SJSA1 (cell line): ENCODE measurements at places on chromosomes 11 and 22. TPM values are rescaled to one million over a fixed set of nuclear protein-coding genes. Genes with fewer than 3 reads are reported as not detected.
A peak's percentile ranks its signal among the peaks of the same experiment; 100 is the strongest.

The SCGB2A2 gene
- total RNA-seq = not detected in 2 replicates

- no peaks in the 10 kb centered on the region for H3K36me3 ChIP-seq
- H3K4me3 ChIP-seq = no peak overlapping the region
- peak; percentile 37 for DNase-seq
- H3K27ac ChIP-seq = no peak overlapping the region
- peaks cover 9% of the 10 kb centered on the region for H3K4me1 ChIP-seq
Observed at GRCh38 chr11:2289350-2289749, 12.4 kb downstream of the C11orf21 start.

DNA sequence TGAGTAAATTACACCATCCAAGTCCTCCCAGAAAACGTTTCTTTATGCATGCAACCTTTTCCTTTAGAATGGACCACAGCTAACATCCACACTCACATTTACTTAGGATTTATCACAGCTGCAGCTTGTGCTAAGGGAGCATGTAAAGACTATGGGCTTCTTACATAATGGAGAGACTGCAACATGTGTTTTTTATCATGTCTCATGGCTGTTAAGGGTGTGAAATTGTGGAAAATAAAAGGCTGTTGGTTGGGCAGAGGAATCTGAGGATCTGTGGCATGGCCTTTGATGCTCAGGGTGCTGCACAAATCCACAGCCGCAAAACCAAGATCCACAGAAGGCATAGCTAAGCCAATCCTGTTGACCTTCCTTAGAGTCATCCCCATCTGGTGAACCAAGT lies 112.0 kb upstream of the MTNR1B start:
- H3K27me3 ChIP-seq = no peaks in the 10 kb centered on the region
- no peaks in the 10 kb centered on the region for H3K36me3 ChIP-seq
- H3K27ac ChIP-seq = no peak overlapping the region
- DNase-seq = no peak
- H3K4me3 ChIP-seq = no peak overlapping the region

GRCh38 chr11:62004473-62004872 lies 37.0 kb upstream of the FTH1 start:
- H3K27ac ChIP-seq = peak overlapping the region; percentile 69
- H3K27me3 ChIP-seq = no peaks in the 10 kb centered on the region
- DNase-seq = peak; percentile 67
- no peak overlapping the region for H3K4me3 ChIP-seq
- peaks cover 43% of the 10 kb centered on the region for H3K4me1 ChIP-seq

GRCh38 chr11:113458189-113458588 lies 17.0 kb downstream of the DRD2 start:
- no peaks in the 10 kb centered on the region for H3K27me3 ChIP-seq
- peaks cover under 1% of the 10 kb centered on the region for H3K4me1 ChIP-seq
- H3K4me3 ChIP-seq = no peak overlapping the region
- no peak overlapping the region for H3K27ac ChIP-seq
- DNase-seq = no peak
- no peaks in the 10 kb centered on the region for H3K36me3 ChIP-seq

The C11orf86 gene
- total RNA-seq = not detected in 2 replicates

DNA sequence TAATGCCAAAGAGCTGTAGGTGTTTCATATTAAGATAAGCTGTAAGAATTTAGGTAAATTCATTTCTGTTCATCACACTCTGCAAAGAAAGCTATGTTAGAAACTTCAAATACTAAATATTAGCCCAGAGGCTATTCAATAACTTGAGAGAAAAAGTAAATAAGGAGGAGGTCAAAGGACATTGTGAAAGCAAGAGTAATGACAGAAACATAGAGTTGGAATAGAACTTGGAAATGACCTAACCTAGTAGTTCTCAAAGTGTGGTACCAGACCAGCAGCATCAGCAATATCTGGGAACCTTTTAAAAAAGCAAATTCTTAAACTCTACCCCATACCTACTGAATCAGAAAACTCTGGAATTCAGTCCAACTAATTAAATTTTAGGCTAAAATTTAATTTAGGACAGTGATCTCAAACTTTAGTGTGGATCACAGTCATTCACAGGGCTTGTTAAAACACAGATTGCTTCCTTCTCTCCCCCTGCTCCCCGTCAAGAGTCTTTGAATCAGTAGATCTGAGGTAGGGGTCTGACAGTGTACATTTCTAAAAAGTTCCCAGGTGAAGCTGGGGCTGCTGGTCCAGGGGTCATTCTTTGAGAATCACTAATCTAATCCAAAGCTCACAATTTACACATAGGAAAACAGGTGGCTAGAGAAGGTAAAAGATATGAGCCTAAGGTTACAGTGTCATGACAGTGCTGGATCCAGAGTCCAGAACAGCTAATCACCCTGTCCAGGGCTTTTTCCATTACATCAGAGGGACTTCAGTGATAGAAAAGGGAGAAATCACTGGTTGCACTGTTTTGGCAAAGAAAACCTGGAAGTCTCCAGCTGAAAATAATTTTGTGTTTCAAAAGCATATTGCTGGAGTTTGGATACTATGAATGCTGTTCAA lies 241.1 kb downstream of the SOX6 start:
- peaks cover 14% of the 10 kb centered on the region for H3K4me1 ChIP-seq
- H3K4me3 ChIP-seq = no peak overlapping the region
- no peaks in the 10 kb centered on the region for H3K27me3 ChIP-seq
- H3K27ac ChIP-seq = no peak overlapping the region

The SIAE gene
- total RNA-seq = 2.8 and 4.7 TPM in 2 replicates

The OR51I1 gene
- total RNA-seq = not detected in 2 replicates

The CRYBB2 gene
- 0.21 TPM in 1 of 2 replicates, not detected in the other for total RNA-seq

GRCh38 chr11:111515591-111515990 lies 1.0 kb downstream of the HOATZ start:
- H3K27me3 ChIP-seq = no peaks in the 10 kb centered on the region
- DNase-seq = no peak
- H3K36me3 ChIP-seq = no peaks in the 10 kb centered on the region
- no peak overlapping the region for H3K4me3 ChIP-seq
- H3K4me1 ChIP-seq = peaks cover 9% of the 10 kb centered on the region

The AMOTL1 gene
- 10.1 and 14.8 TPM in 2 replicates for total RNA-seq

GRCh38 chr22:19397734-19398104 lies 33.8 kb downstream of the HIRA start:
- no peak overlapping the region for H3K27ac ChIP-seq
- no peak for DNase-seq
- peaks cover 62% of the 10 kb centered on the region for H3K36me3 ChIP-seq
- H3K4me1 ChIP-seq = no peaks in the 10 kb centered on the region
- no peak overlapping the region for H3K4me3 ChIP-seq
- no peaks in the 10 kb centered on the region for H3K27me3 ChIP-seq

DNA sequence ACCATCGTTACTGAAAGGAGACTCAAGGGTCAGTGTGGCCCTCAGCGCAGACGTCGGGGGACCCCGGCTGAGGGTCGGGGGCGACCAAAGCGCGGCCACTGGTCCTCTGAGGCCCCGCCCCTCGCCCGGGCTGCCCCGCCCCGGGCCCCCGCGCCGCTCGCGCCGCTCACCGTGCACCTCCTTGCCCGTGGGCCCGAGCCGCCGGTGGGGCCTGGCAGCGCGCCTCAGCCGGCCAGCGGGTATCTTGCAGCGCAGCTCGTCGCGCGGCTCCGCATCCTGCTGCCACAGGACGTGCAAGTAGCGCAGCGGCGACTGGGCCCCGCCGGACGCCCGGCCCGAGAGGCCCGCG lies 419 bp downstream of the ANKRD54 start:
- peak overlapping the region; percentile 48 for H3K27ac ChIP-seq
- H3K27me3 ChIP-seq = no peaks in the 10 kb centered on the region
- DNase-seq = no peak

The LRRC74B gene
- not detected in 2 replicates for total RNA-seq

DNA sequence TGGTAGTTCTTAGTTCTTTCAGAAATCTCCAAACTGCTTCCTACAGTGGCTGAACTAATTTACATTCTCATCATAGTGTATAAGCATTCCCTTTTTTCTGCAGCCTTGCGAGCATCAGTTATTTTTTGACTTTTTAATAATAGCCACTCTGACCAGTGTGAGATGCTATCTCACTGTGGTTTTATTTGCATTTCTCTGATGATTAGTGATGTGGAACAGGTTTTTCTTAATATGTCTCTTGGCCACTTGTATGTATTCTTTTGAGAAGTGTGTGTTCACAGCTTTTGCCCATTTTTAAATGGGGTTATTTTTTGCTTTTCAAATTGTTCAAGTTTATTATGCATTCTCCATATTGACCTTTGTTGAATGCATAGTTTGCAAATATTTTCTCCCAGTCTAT lies 459.3 kb downstream of the NTM start:
- no peaks in the 10 kb centered on the region for H3K27me3 ChIP-seq
- no peak overlapping the region for H3K27ac ChIP-seq
- no peak overlapping the region for H3K4me3 ChIP-seq
- no peaks in the 10 kb centered on the region for H3K4me1 ChIP-seq

- DNase-seq = no peak
- H3K4me1 ChIP-seq = no peaks in the 10 kb centered on the region
- no peaks in the 10 kb centered on the region for H3K36me3 ChIP-seq
- H3K27me3 ChIP-seq = no peaks in the 10 kb centered on the region
Observed at GRCh38 chr11:17799147-17799546, 64.6 kb downstream of the KCNC1 start.

GRCh38 chr22:25748140-25748539 lies 6.2 kb downstream of the MYO18B start:
- H3K36me3 ChIP-seq = no peaks in the 10 kb centered on the region
- H3K27me3 ChIP-seq = no peaks in the 10 kb centered on the region
- no peak for DNase-seq
- H3K27ac ChIP-seq = peak overlapping the region; percentile 89

GRCh38 chr22:46446799-46447198 lies 90.6 kb downstream of the CELSR1 start:
- H3K4me3 ChIP-seq = no peak overlapping the region
- H3K36me3 ChIP-seq = no peaks in the 10 kb centered on the region
- H3K4me1 ChIP-seq = no peaks in the 10 kb centered on the region
- DNase-seq = no peak
- no peak overlapping the region for H3K27ac ChIP-seq

DNA sequence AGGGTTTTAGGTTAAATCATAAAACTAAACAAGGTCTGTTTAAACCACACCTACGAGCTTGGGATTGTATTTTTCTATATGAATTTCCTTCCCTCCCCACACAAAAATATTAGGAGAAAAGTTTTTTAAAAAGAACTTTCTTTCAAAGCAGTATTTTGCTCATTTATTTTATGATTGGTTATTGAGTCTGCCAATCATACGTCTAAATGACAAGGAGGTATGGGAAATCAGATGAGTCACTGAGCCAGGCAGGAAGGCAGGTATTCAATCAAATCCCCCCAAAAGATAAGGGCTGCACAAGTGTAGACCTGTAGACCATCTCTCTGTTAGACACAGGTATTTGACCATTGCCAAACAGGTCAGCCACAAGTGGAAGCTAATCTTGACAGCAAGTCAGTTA lies 440.1 kb upstream of the CCDC90B start:
- DNase-seq = no peak
- H3K36me3 ChIP-seq = no peaks in the 10 kb centered on the region
- H3K27ac ChIP-seq = no peak overlapping the region
- H3K4me1 ChIP-seq = no peaks in the 10 kb centered on the region
- no peaks in the 10 kb centered on the region for H3K27me3 ChIP-seq

DNA sequence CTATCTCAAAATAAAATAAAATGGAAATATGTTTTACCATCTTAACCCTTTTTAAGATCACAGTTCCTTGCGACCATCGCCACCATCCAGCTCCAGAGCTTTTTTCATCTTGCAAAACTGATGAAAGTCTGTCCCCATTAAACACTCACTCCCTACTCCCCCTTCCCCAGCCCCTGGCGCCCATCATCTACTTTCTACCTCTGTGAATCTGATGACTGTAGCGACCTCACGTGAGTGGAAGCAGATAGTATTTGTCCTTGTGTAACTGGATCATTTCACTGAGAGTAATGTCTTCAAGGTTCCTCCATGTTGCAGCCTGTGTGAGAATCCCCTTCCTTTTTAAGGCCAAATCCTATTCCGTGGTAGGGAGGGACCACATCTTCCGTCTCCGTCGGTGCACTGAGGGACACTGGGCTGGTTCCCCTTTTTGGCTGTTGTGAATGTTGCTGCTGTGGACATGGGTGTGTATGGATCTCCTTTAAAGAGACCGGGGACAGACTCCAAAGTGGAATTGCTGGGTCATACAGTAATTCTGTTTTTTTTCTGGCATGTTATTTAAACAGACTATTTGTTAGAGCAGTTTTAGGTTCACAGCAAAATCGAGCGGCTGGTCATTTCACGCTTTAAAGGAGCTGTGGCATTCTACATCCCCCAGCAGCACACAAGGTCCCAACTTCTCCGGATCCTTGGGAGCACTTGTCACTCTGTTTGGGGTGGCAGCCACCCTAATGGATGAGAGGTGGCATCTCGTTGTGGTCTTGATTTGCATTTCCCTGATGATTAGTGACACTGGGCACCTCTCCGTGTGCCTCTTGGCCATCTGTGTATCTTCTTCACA lies 120.0 kb downstream of the KCNQ1 start:
- H3K4me3 ChIP-seq = no peak overlapping the region
- peaks cover 14% of the 10 kb centered on the region; the same call in 1 of the 2 replicates for H3K27me3 ChIP-seq
- no peaks in the 10 kb centered on the region for H3K4me1 ChIP-seq
- no peak for DNase-seq
- H3K27ac ChIP-seq = no peak overlapping the region

GRCh38 chr11:32115446-32115845 lies 24.6 kb downstream of the RCN1 start:
- H3K36me3 ChIP-seq = no peaks in the 10 kb centered on the region
- peaks cover 31% of the 10 kb centered on the region for H3K27me3 ChIP-seq
- DNase-seq = no peak
- H3K4me1 ChIP-seq = peaks cover 13% of the 10 kb centered on the region
- no peak overlapping the region for H3K4me3 ChIP-seq

The TTC12 gene
- total RNA-seq = 3.2 and 8.3 TPM in 2 replicates

- DNase-seq = no peak
- H3K36me3 ChIP-seq = no peaks in the 10 kb centered on the region
- no peaks in the 10 kb centered on the region for H3K27me3 ChIP-seq
- no peaks in the 10 kb centered on the region for H3K4me1 ChIP-seq
- no peak overlapping the region for H3K27ac ChIP-seq
Observed at GRCh38 chr11:110621826-110622225, 90.4 kb downstream of the ARHGAP20 start.

DNA sequence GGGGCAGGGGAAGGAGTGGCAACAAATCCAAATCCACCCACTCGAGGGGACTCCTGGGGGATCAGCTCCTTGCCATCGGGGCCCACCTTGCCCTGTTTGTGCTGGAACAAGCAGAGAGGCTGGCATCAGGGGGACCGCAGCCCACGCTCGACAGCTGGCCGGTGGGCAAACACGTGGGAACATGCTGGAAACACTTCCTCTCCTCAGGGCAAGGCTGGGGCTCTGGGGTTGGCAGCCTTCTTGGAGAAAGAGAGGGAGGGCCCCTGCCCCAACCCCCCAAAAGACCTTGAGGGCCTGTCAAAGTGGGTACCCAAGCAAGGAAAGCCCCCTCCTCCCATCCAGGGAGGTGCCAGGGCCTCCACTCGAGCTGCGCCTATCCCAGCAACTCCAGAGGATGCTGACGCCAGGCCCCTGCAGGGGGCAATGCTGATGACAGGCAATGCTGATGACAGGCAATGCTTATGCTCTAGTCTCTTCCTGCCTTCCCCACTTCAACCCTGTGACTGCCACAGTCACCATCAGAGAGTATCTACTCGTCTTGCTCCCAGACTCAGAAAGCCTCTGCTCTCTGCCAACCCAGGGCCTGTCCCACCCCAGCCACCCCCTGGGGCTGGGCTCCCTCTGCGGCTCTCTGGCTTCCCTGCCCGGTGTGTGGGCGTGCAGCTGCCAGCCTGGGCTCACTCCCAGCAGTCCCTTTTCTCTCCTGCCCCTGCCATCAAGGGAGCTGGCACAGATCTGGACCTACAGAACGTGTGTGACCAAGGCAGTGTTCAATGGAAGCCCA lies 6.0 kb downstream of the ESS2 start:
- no peaks in the 10 kb centered on the region for H3K27me3 ChIP-seq
- H3K4me3 ChIP-seq = no peak overlapping the region
- H3K36me3 ChIP-seq = peaks cover 87% of the 10 kb centered on the region

GRCh38 chr22:21449531-21450319 lies 17.5 kb upstream of the TMEM191C start:
- H3K27ac ChIP-seq = no peak overlapping the region
- H3K4me3 ChIP-seq = no peak overlapping the region
- peaks cover 26% of the 10 kb centered on the region for H3K36me3 ChIP-seq
- DNase-seq = no peak
